Activated T-cell treated with anti-CD3 and anti-CD28 coated beads for 4 hours (primary cell): ENCODE measurements at places on chromosomes 2 and 18.

- DNase-seq: no peak
Observed at GRCh38 chr2:133599811-133600210, 31.5 kb upstream of the NCKAP5 start.

- DNase-seq: no peak
Observed at GRCh38 chr18:57051021-57051656, 95.7 kb upstream of the BOD1L2 start.

- no peak for DNase-seq
Observed at GRCh38 chr2:428591-428990, 140.7 kb upstream of the ALKAL2 start.

GRCh38 chr18:33316146-33316587 is 124.4 kb downstream of the CCDC178 start:
- no peak for DNase-seq

- no peak for DNase-seq
Observed at GRCh38 chr2:190382851-190383250, 25.3 kb upstream of the MFSD6 start.

DNA sequence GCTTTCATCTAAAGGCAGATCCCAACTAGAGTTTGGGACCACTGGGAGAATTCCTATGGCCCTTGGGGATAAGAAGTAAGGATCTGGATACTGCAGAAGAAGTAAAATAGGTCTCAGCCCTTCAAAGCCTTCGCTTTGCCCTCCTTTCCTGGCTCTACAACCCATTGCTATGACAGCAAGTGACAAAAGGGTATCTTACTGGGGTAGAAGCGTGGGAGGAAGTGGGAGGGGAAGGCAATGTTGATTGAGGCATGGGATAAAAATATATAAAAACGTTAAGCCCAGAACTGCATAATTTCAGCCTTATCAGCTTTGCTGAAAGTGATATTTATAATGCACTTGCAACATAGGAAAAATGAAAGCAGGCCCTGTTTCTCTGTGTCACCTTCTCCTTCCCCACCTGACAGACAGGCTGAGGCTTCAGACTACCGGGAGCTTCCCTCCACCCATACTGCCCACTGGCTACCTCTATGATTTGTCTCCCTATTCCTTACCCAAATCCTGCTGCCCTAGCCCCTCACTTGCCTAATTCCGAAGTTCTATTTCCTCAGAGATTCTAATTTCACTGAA is 14.9 kb upstream of the SOS1 start:
- DNase-seq: peak; percentile 14

DNA sequence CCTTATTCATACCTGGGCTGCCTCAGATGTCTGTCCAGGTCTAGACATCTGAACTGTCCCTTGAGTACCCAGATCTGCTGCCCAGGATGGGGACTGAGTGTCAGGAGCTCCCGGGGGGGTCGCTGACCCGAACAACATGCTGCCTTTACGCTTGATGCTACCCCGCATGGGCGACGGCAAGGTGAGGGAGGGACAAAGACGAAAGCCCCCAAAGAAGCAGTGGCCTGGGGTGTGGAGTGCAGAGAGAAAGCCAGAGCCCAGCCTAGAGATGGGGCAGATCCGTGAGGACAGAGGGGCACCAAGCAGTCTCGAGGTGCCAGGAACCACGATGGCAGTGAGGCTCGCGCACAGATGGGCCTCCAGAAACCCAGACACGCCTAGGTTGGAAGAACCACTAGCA is 234.7 kb downstream of the ATAD2B start:
- DNase-seq: no peak

DNA sequence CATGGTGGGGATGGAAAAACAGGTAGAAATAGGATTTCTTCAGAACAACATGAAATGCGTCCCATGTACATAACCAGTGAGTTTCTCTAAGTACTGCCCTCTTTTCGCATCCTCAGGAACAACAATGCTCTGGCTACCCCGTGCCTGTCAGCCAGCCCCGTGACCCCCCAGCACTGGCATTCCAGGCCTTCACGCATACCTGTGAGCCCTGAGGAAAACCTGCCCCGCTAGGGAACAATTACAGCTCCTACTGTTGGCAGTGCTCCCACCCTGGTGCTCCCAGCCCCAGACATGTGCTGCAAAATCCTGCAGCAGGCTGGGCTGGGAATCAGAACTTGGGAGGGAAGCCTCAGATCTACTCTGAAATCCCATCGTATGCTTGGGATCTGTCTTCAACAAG is 9.1 kb downstream of the SMAD7 start:
- no peak for DNase-seq

DNA sequence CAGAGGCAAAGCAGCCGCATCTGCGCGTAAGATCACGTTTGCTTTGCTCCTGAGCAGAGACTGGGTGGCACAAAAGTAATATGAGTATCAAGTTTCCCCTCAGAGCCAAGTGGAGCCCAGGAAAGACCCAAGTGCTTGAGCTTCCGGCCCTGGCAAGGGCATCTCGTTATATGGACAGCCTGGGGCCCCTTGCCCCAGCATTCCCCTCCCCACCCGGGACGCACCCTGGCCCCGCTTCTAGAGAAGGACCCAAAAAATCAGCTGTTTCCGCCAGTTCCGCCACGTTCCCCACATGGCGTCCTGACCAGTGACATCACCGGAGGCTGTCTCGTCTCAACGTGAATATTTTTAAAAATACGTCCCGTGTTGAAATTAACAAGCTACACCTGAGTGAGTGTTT is 135.1 kb downstream of the NFATC1 start:
- no peak for DNase-seq

DNA sequence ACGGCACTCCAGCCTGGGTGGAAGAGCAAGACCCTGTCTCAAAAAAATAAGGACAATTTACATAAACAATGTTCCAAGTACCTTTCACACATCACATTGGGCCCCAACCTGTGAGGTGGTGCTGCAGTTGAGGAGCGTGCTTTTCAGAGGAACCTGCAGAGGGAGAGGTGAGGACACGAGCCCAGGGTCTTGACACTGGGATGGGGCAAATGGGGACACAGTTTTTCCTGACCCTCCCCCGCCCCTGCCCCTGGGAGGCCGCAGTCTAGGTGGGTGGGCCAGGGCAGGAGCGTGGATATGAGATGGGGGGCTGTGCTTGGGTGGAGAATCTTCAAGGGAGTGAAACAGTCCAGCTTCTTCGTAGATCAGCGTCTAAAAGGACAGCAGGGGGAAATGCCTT is 112.9 kb downstream of the SEPTIN10 start:
- DNase-seq: no peak

GRCh38 chr2:3187467-3187866 is 190.2 kb downstream of the EIPR1 start:
- DNase-seq: no peak

GRCh38 chr2:216717491-216717901 is 22.1 kb upstream of the IGFBP5 start:
- no peak for DNase-seq

DNA sequence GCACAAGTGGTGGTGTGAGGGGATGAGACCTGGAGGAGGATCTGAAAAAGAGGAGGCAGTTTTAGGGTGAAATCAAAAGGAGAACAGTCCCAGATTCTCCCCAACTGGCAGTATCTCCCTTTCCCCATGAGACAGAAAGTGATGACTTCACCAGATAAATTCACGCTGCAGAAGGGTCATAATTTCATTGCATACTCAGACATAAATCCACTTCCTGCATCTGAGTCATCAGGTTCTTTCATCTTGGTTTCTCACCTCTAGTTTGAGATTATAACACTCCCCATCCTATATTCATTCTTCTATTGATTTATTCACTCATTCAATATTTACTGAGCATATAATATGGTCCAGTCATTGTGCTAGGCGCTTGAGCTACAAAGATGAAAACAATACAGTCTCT is 64.7 kb downstream of the CCDC148 start:
- no peak for DNase-seq

- DNase-seq: no peak
Observed at GRCh38 chr2:63514781-63515180, 73.5 kb downstream of the WDPCP start.

DNA sequence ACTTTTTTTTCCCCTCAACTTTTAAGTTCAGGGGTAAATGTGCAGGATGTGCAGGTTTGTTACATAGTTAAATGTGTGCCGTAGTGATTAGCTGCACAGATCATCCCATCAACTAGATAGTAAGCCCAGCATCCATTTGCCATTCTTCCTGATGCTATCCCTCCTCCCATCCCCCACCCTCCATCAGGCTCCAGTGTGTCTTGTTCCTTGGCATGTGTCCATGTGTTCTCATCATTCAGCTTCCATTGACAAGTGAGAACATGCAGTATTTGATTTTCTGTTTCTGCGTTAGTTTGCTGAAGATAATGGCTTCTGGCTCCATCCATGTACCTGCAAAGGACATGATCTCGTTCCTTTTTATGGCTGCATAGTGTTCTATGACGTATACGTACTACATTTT is 47.2 kb upstream of the STON1 start:
- DNase-seq: no peak

GRCh38 chr2:123164216-123164615 is 860.9 kb upstream of the CNTNAP5 start:
- no peak for DNase-seq

DNA sequence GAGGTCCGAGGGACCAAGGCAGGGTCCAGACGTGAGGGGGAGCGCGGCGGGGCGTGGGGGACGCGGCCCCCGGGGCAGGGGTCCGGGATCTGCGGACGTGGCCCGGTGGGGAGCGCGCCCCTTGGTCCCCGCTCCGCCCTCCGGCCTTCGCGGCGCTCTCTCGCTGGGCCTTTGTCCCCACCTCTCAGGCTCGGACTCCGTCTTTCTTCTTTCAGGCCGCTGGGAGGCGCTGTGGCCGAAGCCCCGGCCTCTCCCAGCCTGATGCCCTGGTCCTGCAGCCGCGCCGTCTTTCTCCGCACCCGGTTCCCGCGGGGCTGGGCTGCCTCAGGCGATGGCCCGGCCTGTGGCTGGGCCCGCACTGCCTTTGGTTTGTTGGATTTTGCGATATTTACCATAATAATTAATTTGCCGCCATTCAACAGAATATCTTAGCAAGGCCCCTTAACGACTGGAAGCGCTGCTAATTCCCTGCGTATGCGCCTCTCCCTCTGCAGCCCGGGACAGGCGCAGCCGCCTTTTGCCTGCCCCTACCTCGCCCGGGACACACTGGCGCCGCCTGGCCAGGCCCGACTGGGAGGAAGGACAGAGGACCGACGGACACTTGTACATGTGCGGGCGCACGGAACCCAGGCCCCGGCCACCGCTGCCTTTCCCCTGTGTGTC is 10.8 kb downstream of the SIX3 start:
- no peak for DNase-seq

DNA sequence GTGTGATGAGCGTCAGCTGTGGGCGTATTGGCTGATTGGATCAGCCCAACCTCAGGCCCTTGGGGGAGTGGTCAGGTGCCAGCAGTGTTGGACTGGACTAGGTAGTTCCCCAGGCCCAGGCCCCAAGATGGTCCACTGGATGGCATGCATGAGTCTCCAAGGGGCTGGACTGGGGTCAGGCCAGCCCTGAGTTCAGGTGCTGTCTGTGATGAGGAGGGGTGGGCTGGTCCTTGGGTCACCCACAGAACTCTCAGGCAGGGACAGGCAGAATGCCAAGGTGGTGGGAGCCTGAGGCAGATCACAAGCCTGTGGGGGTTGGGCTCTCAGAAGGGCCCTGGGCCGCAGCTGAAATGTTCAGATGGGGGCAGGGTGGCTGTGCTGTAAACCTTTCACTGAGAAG is 59.5 kb upstream of the THUMPD2 start:
- DNase-seq: no peak
